Choroid plexus epithelial cell (primary cell): ENCODE measurements at places on chromosomes 7 and 10.

GRCh38 chr7:41916450-41916927, 213.6 kb upstream of the INHBA start:
- DNase-seq: peak; percentile 96

DNA sequence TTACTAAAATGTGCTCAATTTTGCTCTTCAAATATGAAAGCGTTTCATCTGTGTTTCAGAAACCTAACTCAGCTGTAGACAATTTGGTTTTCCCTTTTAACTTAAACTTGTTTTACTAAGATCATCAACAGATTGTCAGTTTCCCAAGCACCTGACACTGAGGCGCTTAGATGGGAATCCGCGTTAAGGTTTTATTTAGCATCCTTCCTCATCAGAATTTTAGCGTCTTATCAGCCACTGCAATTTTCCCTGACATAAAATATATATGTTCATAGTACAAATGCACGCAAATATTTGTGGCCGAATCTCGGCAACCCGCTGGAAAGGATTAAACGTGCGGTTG, 1.2 kb downstream of the SGCE start:
- DNase-seq: no peak

GRCh38 chr7:14048889-14049288, 59.4 kb upstream of the ETV1 start:
- peak; percentile 2 for DNase-seq

GRCh38 chr10:133258066-133258817, 18.4 kb downstream of the ADAM8 start:
- DNase-seq: no peak

DNA sequence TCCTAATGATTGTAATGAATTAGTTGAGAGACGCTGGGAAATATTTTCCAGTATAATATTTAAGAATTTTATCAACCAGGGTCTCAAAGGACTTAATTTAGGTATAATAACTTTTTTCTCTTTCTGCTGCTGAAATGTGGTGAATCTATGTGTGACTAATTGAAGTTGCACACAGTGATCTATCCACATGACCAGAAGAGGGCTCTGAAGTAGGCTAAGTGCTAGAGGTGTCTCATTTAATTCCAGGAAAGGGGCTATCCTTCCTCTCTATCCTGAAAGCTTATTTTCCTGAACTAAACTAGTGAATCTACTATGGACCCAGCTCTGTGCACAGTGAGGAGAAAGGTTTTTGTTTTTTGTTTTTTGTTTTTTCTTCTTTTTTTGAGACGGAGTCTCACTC, 294.4 kb upstream of the MYO3A start:
- peak; percentile 46 for DNase-seq

- DNase-seq: peak; percentile 68
Observed at GRCh38 chr10:123559066-123559822, 106.9 kb upstream of the GPR26 start.

DNA sequence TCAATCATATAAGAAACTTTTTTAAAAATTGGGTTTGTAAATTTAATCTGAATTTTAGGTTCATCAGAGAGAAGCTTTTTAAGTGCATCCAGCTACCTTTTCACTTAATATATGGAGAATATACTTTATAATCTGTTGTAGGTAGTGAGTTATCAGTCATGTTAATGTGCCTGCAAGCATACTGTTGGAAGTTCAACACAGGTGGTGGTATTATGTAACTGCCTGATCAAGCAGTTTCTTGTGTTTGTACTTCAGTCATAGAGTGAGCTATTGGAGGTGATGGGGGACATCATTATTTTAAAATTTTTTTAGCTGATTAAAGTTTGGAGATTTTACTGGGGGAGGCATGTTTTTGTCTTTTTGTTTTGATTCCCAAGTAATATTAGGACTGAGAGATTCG, 2.5 kb downstream of the TNKS2 start:
- DNase-seq: no peak

DNA sequence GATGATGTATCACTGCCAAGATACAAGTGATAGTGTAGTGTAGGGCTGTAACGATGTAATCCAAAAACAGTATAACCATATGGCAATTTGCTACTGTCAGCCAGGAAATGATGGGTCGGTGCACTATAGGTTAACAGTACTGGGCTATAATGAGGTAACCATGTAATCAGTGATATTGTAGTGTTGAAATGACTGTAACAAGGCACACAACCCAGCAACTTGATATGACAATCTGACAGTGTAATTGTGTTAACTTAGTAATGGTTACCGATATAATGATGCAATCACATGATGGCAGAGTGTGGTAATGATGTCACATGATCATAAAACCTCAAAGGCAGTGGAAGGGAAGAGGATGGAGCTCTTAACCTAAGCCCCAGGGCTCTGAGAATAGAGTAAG, 73.8 kb upstream of the SLF2 start:
- no peak for DNase-seq

- no peak for DNase-seq
Observed at GRCh38 chr7:2718296-2718965, 30.4 kb downstream of the AMZ1 start.

DNA sequence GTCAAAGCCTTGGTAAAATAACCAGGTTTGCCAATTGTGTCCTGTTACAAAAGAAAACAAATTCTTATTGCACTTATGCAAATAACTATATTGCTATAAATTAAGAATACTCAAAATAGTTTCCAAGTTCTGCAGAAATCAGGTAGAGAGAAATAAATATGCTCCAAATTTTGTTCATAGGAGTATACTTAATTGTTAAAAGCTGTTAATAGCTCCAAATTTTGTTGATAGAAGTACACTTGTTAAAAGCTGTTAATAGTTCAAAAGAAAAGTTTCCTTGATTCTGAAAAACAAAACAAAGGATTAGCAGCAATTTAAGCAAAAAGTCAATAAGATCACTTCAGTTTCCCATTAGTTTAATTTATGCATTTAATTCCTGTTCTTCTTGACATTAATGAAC, 46.4 kb upstream of the ZNF138 start:
- DNase-seq: no peak

DNA sequence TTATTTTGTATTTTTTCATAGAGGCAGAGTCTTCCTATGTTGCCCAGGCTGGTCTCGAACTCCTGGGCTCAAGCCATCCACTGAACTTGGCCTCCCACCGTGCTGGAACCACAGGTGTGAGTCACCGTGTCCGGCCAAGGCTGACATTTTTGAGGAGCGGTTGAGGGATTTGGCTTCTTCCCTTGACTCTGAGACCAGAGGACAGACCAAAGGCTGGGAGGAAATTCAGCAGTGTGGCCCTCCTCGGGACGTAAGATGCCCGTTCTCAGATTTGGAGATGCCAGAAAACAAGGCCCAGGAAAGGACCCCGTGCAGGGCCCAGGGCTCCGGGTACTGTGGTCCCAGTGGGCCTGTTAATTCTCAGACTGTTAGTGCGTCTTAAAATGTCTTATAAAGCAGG, 146.2 kb downstream of the WDR37 start:
- no peak for DNase-seq

GRCh38 chr10:51073453-51074237, 642 bp upstream of the PRKG1 start:
- peak; percentile 23 for DNase-seq

DNA sequence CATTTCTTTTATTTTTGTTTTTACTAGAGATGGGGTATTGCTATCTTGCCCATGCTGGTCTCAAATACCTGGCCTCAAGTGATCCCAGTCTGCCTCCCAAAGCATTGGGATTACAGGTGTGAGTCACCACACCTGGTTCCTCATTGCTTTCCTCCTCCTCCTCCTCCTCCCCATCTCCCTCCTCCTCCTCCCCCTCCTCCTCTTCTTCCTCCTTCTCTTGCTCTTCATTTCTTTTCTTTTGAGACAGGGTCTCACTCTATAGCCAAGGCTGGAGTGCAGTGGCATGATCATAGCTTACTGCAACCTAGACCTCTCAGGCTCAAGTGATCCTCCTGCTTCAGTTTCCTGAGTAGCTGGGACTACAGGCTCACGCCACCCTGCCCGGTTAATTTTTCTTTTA, 22.2 kb downstream of the LRRC20 start:
- DNase-seq: no peak

DNA sequence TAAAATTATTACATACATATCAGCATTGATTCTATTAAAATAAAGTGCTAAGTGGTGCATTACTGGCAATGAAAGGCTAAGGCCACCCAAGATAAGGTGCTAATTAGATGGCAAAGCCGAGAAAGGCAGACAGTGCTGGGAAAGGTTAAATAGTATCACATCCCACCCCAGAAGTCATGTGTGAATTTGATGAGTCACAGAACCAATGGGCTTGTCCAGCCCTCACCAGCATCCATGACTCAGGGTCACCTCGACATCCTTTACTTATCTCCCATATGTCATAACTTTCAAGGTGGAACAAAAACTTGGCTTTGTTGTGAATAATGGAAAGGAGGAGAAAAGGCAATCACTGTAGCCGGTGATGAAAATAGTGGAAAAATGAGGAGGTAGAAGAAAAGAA, 459.1 kb downstream of the PLXNA4 start:
- peak; percentile 26 for DNase-seq

DNA sequence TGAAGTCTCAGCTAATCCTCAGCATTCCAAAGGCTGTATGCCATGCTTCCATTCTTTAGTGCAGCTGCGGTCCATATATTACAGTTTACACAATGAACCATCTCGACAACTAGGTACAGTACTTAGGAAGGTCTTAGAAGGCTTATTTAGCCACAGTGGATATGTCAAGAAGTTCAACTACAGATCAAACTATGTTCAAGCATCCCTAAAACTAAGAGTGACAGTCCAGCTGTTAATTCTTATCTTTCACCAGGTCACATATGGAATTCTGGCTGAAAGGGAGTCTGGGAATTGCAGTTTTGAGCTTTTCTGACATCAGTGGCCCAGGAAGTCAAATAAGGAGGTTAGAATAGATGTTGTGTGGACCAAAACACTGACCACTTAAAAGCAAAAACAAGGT, 106.8 kb downstream of the SDHAF3 start:
- DNase-seq: no peak
